ENCODE measurements at places on chromosomes 12 and 14. TPM values are rescaled to one million over a fixed set of nuclear protein-coding genes. Genes with fewer than 3 reads are reported as not detected.

Gene ANP32D
- not detected for polyA plus RNA-seq

Gene CIROP
- polyA plus RNA-seq, result not detected

DNA sequence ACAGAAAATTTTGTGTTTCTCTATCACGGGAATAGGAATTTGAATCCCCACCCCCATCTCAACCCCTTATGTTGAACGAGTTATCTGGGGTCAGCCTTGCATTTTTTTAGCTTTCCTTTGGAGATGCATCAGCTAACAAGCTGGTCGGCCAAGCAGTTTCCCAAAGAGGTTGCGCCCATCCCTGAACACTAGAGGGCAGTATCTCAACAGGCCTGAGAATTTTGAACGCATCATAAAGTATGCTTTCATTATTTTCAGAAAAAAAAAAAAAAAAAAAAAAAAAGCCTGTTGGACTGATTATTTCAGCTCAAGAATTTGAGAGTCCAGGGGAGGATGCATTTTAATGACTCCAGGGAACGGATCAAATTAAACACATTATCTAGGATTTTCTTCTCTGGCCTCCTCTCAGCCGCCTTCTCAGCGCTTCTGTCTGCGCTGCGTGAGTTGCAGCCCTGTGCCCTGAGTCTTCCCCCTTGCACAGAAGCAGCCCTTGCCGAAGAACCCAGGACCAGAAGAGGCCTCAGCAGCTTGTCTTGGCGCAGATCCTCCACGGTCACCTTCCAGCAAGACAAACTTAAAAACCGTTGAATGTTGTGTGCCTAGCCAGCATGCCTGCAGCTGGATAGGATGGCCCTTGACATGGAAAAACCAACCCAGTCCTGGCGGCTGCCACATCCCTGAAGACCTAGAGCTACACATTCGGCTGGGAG, 76.6 kb upstream of the GZMB start:
- DNase-seq, result peak; percentile 52

DNA sequence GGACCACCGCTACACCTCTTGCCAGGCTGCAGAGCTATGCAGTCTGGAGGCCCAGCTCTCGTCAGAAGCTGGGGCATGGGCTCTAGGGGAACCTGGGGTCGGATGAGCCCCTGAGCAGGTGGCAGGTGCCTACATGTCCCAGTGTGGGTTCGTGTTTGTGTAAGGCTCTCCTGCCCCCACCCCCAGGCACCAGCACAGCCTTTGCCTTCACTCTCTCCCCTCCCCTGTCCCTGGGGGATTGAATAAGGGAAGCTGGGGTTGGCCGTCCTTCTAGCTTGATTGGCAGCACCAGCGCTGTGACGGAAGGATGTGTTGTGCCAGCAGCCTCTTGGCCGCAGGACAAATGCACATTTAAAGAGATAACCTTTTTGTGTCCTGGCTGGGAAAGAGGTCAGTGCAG, 34.8 kb upstream of the TSPAN9 start:
- no peak for DNase-seq
